Activated naive CD8-positive, alpha-beta T cell treated with anti-CD3 and anti-CD28 coated beads for 36 hours (primary cell): ENCODE measurements at places on chromosomes 12 and 14. TPM values are rescaled to one million over a fixed set of nuclear protein-coding genes. Genes with fewer than 3 reads are reported as not detected.
A peak's percentile ranks its signal among the peaks of the same experiment; 100 is the strongest.

DNA sequence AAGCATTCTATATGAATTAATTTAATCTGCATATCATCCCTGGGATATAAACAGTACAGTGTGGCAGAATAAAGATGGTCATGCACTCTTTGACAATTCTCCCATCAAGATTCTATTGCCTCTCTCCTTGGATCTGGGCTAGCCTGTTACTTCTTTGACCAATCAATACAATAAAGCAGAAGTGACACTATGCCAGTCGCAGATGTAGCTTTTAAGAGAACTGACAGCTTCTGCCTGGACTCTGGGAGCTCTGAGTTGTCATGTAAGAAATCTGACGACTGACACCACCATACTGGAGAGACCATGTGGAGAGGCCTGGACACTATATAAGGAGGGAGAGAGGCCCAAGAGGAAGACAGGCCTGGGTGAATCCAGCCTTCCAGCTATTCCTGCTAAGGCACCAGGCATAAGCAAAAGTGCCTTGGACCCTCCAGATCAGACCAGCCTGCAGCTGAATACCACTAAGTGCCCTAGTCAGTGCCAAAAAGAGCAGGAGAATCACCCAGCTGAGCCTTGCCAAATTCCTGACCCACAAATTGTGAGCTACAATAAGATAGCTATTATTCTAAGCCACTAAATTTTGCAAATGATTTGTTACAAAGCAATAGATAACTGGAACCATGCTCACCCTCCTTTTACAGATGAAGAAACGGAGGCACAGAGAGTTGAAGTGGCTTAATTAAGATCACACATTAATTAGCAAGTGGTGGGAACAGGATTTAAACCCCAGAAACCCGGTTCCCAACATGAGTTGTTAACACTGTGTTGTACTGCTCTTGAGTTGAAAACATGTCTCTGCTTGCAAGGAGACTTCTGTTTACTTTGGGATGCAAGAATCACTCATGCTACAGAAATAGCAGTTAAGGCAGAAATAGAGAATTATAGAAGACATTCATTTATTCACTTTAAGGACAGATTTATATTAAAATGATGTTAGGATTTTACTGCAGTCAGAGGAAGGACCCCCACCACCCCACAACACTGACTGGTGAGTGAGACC is 84.6 kb downstream of the RIN3 start:
- H3K4me3 ChIP-seq, result no peak overlapping the region
- DNase-seq, result no peak
- H3K4me1 ChIP-seq, result peaks cover 34% of the 10 kb centered on the region
- peaks cover 31% of the 10 kb centered on the region for H3K36me3 ChIP-seq

- H3K4me3 ChIP-seq, result peak overlapping the region; percentile 80
- peak; percentile 36 for DNase-seq
- H3K27ac ChIP-seq, result peak overlapping the region; percentile 93
- H3K27me3 ChIP-seq, result no peaks in the 10 kb centered on the region
These were observed 333.6 kb downstream of the TMEM121 start for GRCh38 chr14:105859717-105860614.

GRCh38 chr14:23300687-23301223 is 1.9 kb downstream of the PPP1R3E start:
- peak overlapping the region; percentile 94 for H3K27ac ChIP-seq
- H3K36me3 ChIP-seq, result peaks cover 17% of the 10 kb centered on the region
- peaks cover 26% of the 10 kb centered on the region for H3K4me1 ChIP-seq
- peak overlapping the region; percentile 94 for H3K4me3 ChIP-seq

- no peak for DNase-seq
- H3K4me1 ChIP-seq, result no peaks in the 10 kb centered on the region
- peaks cover 6% of the 10 kb centered on the region for H3K27me3 ChIP-seq
- H3K4me3 ChIP-seq, result no peak overlapping the region
- H3K27ac ChIP-seq, result no peak overlapping the region
- no peaks in the 10 kb centered on the region for H3K36me3 ChIP-seq
These were observed 205.8 kb downstream of the SPTSSA start for GRCh38 chr14:34256223-34256622.

DNA sequence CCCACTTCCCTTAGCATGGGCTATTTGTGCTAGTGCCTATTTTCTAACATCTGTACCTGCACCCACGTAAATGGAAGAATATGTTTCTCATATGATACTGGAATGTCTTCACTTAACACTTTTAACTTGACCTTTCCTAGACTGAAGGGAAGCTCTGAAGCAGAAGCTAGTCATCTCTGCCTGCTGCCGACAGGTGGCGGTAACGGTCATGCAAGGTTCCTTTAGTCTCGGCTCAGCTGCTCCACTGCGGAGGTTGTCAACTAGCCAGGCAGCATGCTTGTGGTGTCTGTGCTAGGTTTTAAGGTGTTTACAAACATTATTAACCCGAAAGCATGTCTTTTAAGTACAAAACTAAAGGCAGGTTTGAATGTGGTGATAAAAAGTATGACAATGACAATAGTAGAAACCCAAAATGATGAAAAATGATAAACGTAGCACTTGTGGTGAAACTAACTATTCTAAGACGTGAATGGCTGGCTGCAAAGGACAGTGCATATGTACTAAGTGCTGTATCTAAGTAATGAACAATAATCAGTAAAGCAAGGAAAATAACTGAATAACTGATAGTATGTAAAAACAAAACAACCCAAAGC is 117.2 kb downstream of the GRIN2B start:
- H3K4me1 ChIP-seq, result no peaks in the 10 kb centered on the region
- no peak overlapping the region for H3K4me3 ChIP-seq
- H3K27me3 ChIP-seq, result peaks cover 25% of the 10 kb centered on the region
- H3K27ac ChIP-seq, result no peak overlapping the region

GRCh38 chr12:26867080-26867479 is 34.1 kb upstream of the ITPR2 start:
- no peak overlapping the region for H3K4me3 ChIP-seq
- no peak overlapping the region for H3K27ac ChIP-seq
- H3K27me3 ChIP-seq, result peaks cover 22% of the 10 kb centered on the region
- DNase-seq, result no peak
- H3K36me3 ChIP-seq, result peaks cover 1% of the 10 kb centered on the region

DNA sequence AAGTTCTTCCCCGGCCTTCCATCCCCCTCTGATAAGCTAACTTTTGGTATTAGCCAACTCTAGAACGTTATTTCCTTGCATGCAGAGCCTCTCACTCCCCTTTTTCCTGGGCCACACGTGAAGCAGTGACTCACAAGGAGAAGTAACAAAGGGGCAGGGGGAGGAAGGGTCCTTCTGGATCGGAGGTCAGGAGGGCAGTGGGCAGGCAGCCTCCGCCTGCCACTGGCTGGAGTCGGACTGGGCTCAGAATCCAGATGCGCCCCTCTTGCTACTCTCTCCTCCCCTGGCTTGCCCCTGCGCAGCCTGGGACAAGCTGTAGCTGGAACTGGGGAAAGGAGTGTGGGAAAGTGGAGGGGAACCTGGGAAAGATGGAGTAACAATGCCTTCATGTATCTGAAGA is 55.0 kb downstream of the TPCN1 start:
- H3K4me1 ChIP-seq, result peaks cover 13% of the 10 kb centered on the region
- H3K4me3 ChIP-seq, result no peak overlapping the region
- H3K36me3 ChIP-seq, result peaks cover 15% of the 10 kb centered on the region
- no peaks in the 10 kb centered on the region for H3K27me3 ChIP-seq
- H3K27ac ChIP-seq, result no peak overlapping the region

- H3K4me1 ChIP-seq, result no peaks in the 10 kb centered on the region
- no peak for DNase-seq
- H3K27ac ChIP-seq, result no peak overlapping the region
- H3K4me3 ChIP-seq, result no peak overlapping the region
These were observed 159.3 kb downstream of the KSR2 start for GRCh38 chr12:117809509-117809908.

GRCh38 chr12:56190695-56191155 is 1.4 kb upstream of the SMARCC2 start:
- peak overlapping the region; percentile 96 for H3K4me3 ChIP-seq
- peak overlapping the region; percentile 97 for H3K27ac ChIP-seq
- peaks cover 4% of the 10 kb centered on the region for H3K27me3 ChIP-seq
- H3K36me3 ChIP-seq, result peaks cover 19% of the 10 kb centered on the region
- H3K4me1 ChIP-seq, result peaks cover 33% of the 10 kb centered on the region

- H3K27ac ChIP-seq, result no peak overlapping the region
- H3K4me3 ChIP-seq, result no peak overlapping the region
- H3K27me3 ChIP-seq, result no peaks in the 10 kb centered on the region
- H3K4me1 ChIP-seq, result peaks cover 6% of the 10 kb centered on the region
These were observed 41.4 kb downstream of the CLIP1 start for GRCh38 chr12:122381021-122381420.

GRCh38 chr12:92593734-92594402 is 108.9 kb upstream of the PLEKHG7 start:
- DNase-seq, result peak; percentile 65
- no peaks in the 10 kb centered on the region for H3K27me3 ChIP-seq
- peak overlapping the region; percentile 62 for H3K4me3 ChIP-seq
- H3K27ac ChIP-seq, result peak overlapping the region; percentile 97
- H3K4me1 ChIP-seq, result peaks cover 53% of the 10 kb centered on the region

GRCh38 chr14:69664865-69665526 is 53.6 kb downstream of the SUSD6 start:
- H3K4me3 ChIP-seq, result no peak overlapping the region
- no peak for DNase-seq
- H3K27me3 ChIP-seq, result no peaks in the 10 kb centered on the region
- no peak overlapping the region for H3K27ac ChIP-seq
- H3K36me3 ChIP-seq, result peaks cover 63% of the 10 kb centered on the region

GRCh38 chr14:57560681-57561080 is 67.0 kb upstream of the CCDC198 start:
- no peak overlapping the region for H3K4me3 ChIP-seq
- peaks cover 5% of the 10 kb centered on the region for H3K27me3 ChIP-seq
- no peak for DNase-seq
- no peaks in the 10 kb centered on the region for H3K36me3 ChIP-seq
- H3K4me1 ChIP-seq, result no peaks in the 10 kb centered on the region
- no peak overlapping the region for H3K27ac ChIP-seq

- H3K4me3 ChIP-seq, result no peak overlapping the region
- no peaks in the 10 kb centered on the region for H3K36me3 ChIP-seq
- H3K27ac ChIP-seq, result no peak overlapping the region
- H3K27me3 ChIP-seq, result peaks cover 4% of the 10 kb centered on the region
These were observed 86.2 kb downstream of the C12orf50 start for GRCh38 chr12:87943023-87943422.

DNA sequence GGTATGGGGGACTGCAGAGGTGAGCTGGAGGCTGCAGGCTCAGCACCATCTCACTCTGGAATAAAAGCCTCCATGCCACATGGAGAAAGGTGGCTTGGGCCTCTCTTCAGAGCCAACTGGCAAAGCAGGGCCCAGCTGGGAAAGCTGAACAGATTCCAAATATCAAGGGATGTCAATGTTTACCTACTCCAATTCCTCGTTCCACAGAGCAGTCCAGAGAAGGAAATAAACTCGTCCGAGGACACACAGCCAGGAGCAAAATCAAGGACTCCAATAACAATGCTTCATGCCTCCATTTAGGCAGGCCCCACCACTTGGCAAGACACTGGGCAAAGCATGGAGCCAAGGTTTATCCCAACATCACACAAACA is 36.3 kb upstream of the PNMA1 start:
- H3K4me3 ChIP-seq, result no peak overlapping the region
- H3K4me1 ChIP-seq, result peaks cover 93% of the 10 kb centered on the region
- no peaks in the 10 kb centered on the region for H3K27me3 ChIP-seq
- no peak for DNase-seq

DNA sequence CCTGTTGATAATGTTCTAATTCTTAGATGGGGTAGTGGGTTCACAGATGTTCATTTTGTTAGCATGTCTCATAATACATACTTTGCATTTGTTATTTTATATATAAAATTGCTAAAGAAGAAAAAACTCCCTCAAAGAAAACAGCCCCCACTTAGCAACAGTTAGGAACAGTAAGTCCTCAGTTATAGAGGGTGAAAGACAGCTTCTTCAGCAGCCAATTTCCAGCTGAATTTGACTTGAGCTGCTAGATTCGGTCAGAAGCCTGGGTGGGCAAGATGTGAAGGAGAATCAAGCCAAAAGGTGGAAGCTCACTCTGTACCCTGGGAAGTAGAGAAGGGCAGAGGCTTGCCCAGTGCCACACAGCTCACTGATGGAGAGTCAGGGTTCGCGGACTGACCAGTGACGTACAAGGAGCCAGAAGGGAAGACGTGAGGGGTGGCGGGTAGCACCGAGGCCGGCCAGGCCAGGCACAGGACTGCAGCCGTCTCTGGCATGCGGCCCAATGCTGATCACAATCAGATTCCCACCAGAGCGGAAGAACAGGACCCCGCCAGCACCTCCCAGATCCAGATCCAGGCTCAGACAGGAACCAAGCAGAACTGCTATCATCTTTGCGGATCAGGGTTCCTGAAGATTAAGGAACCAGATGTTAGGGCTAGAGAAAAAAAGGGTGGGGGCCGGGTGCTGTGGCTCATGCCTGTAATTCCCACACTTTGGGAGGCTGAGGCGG is 30.4 kb upstream of the VWF start:
- H3K27me3 ChIP-seq, result no peaks in the 10 kb centered on the region
- H3K4me3 ChIP-seq, result no peak overlapping the region
- DNase-seq, result no peak
- no peaks in the 10 kb centered on the region for H3K36me3 ChIP-seq
- H3K27ac ChIP-seq, result no peak overlapping the region

DNA sequence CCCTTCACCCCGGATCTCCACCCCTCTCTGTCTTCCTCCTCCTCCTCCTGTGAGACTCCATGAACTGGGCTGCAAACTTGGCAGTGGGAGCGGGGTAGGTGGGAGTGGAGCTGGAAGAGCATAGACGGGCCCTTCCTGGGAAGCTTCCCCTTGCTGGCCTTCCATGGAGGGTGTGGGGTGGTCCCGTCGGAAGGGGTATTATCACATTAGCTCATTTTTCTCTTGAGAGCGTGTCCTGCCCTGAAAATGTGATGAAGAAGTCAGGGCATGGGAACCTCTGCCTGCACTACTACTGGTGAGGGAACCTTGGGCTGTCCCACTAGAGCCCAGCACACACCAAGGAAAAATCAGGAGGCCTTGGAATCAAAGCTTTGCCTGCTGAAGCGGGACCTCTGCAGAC is 66.5 kb downstream of the CACNA1C start:
- no peaks in the 10 kb centered on the region for H3K27me3 ChIP-seq
- no peak for DNase-seq
- H3K36me3 ChIP-seq, result no peaks in the 10 kb centered on the region

DNA sequence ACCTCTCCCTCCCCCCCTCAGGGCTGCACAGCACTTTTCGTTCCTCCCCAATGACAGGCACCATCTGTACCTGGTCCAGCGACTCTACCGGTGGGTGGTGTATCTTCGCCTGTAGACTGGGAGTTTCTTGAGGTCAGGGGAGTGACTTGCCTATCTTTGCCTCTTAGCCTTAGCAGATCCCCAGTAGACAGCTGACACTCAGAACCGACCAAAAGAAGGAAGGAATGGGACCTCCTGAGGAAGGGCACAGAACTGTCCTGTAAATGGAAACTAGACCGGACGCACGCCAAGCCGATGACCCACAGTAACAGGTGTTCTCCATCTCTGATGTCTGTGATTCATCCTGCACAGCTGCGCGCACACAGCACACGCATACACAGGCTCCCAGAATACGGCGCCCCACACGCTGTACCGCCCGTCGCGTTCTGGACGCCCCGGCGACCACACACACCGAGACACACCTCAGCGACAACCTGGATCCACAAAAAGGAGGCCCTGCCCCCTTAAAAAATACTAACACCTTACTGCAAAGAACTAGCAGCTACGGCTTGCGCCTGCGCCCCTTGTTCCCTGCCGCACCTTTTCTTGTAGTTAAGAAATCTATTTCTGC is 673 bp upstream of the TTC9 start:
- H3K4me3 ChIP-seq, result peak overlapping the region; percentile 79
- H3K36me3 ChIP-seq, result peaks cover 7% of the 10 kb centered on the region
- peak overlapping the region; percentile 92 for H3K27ac ChIP-seq
- H3K27me3 ChIP-seq, result no peaks in the 10 kb centered on the region
- H3K4me1 ChIP-seq, result peaks cover 40% of the 10 kb centered on the region

Gene KERA
- not detected for total RNA-seq

Gene SAMD15
- total RNA-seq, result 0.34 TPM

Gene CIROP
- total RNA-seq, result not detected

Gene MYO1H
- total RNA-seq, result not detected

Gene AICDA
- not detected for total RNA-seq

Gene TAS2R9
- total RNA-seq, result not detected

Gene SCN8A
- 0.93 TPM for total RNA-seq
